SHP77 treated with DMSO at 0.1 percent for 48 hours (cell line): ENCODE measurements at places on chromosomes 7 and 10.

DNA sequence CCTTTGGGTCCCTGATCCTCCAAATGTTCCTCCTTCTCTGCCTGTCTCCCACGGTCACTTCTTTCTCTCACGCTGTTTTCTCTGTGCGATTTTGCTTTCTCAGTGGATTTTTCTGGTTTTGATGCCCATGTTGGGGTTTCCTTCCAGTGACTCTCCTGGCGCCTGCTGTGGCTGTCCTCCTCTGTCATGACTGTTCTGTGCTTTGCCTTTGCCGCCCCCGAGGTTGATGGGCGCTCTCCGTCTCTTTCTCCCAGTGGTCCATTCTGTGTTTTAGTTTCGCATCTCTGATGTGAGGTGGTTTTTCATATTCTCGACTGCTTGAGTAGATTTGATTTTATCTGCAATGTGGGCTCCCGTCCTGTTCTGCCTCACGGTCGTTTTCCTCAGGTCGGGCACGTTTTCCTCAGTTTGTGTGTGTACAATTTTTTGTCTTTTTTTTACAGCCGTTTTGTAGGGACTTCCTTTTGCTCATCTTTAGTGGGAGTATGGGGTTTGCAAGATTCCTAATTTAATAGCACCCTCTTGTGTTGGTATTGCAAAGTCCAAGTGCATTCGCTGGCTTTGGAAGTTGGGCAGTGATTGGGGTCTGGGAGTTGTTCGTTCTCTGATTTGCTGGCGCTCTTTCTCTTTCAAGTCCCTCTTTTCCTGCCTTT lies 100.0 kb downstream of the INPP5A start:
- peak; percentile 31 for DNase-seq

- no peak for DNase-seq
Measured at GRCh38 chr7:120813546-120814252, 44.2 kb downstream of the TSPAN12 start.

GRCh38 chr10:28938745-28939144 lies 261.4 kb downstream of the BAMBI start:
- DNase-seq, result no peak

- no peak for DNase-seq
Measured at GRCh38 chr10:68128015-68128414, 18.7 kb downstream of the MYPN start.

DNA sequence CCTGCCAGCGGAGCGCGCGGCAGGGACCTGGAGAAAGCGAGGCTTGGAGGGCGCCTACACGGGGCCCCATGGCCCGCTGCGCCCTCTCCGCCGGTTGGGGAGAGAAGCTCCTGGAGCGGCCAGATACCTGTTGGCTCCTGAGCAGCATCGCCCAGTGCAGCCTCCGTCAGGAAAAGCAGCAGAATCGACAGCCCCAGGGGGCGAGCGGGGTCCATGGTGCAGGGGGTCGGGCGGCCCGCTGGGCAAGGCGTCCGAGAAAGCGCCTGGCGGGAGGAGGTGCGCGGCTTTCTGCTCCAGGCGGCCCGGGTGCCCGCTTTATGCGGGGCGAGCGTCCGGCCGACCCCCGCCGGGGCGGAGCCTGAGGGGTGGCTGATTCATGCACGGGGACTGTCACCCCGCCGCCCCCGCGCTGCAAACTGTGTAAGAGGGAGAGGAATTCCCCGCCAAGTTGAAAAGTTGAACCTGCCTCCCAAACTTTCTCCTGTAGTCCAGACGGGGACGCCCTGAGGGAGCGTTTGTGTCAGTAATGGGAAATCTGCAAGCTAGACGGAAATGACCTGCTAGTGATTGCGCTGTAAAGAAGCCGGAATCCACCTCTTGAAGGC lies at the start of gene TFPI2:
Gene TFPI2 (minus strand): TSS at position 290 of the 605 bp plus-strand sequence. CDS start 75 bp downstream, at position 215.
- no peak for DNase-seq

GRCh38 chr7:94561841-94562514 lies 52.4 kb downstream of the CASD1 start:
- no peak for DNase-seq

- no peak for DNase-seq
Measured at GRCh38 chr10:87672551-87672950, 12.9 kb downstream of the PAPSS2 start.

GRCh38 chr10:59864141-59864962 lies 42.0 kb downstream of the CCDC6 start:
- DNase-seq, result no peak

- DNase-seq, result no peak
Measured at GRCh38 chr7:151759591-151760042, 117.3 kb downstream of the PRKAG2 start.

- peak; percentile 78 for DNase-seq
Measured at GRCh38 chr7:37920305-37920848, at the start of gene EPDR1. Gene EPDR1 (plus strand): TSS chr7:37920640. CDS start chr7:37920940, 300 bp downstream.

GRCh38 chr7:84665339-84665738 lies 470.8 kb upstream of the SEMA3A start:
- no peak for DNase-seq

- no peak for DNase-seq
Measured at GRCh38 chr10:96714031-96714590, 6.2 kb downstream of the PIK3AP1 start.

DNA sequence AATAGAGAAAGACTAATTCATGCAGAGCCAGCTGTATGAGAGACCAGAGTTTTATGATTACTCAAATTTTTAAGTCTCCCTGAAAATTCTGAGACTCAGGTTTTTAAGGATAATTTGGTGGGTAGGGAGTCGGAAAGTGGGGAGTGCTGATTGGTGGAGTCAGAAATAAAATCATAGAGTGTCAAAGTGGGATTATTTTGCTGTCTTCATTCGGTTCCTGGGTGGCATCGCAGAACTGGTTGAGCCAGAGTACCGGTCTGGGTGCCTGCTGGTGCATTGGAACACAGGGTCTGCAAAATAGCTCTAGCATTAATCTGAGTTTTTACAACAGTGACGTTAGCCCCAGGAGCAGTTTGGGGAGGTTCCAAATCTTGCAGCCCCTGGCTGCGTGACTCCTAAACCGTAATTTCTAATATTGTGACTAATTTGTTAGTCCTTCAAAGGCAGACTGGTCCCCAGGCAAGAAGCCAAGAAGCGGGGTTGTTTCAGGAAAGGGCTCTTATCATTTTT lies 32.4 kb downstream of the GPRIN2 start:
- no peak for DNase-seq

GRCh38 chr10:74022926-74023629 lies 25.2 kb downstream of the VCL start:
- no peak for DNase-seq

DNA sequence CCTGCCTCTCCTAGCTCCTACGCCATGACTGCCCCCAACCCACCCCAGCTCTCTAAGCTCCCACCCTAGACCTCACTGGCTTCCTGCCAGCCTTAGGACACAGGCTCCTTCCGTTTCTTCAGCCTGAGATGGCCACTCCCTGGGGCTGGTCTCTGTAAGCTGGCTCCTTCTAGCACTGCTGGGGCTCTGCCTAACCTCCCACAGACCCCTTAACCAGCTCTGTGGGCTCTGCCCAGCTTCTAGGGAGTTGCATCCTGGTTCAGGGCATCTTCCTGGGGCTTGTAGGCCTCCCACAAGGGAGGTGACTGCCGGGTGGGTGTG lies 478.6 kb upstream of the KLF6 start:
- no peak for DNase-seq
